ENCODE measurements at places on chromosomes 3 and 15. TPM values are rescaled to one million over a fixed set of nuclear protein-coding genes. Genes with fewer than 3 reads are reported as not detected.

HMG20A gene
- total RNA-seq, result 66.9 TPM

CHRNA7 gene
- total RNA-seq, result 12.3 TPM

VEPH1 gene
- 0.41 TPM for total RNA-seq

SERINC4 gene
- total RNA-seq, result not detected

GOLGA8R gene
- total RNA-seq, result 6.5 TPM

PYGO1 gene
- 7.6 TPM for total RNA-seq

C15orf39 gene
- 6.0 TPM for total RNA-seq

FMN1 gene
- 88.8 TPM for total RNA-seq

FURIN gene
- total RNA-seq, result 43.1 TPM

RBMS3 gene
- 39.9 TPM for total RNA-seq

ROBO1 gene
- 59.4 TPM for total RNA-seq

DPPA2 gene
- not detected for total RNA-seq

P2RY1 gene
- 11.1 TPM for total RNA-seq

NEK11 gene
- total RNA-seq, result 19.6 TPM

TGM5 gene
- not detected for total RNA-seq

DNASE1L3 gene
- total RNA-seq, result not detected

GPR160 gene
- total RNA-seq, result 3.1 TPM

LRRC31 gene
- total RNA-seq, result not detected

TF gene
- 1,182 TPM for total RNA-seq

TRANK1 gene
- total RNA-seq, result 44.4 TPM

ATG3 gene
- total RNA-seq, result 45.8 TPM

HYPK gene
- 10.9 TPM for total RNA-seq

FAH gene
- total RNA-seq, result 7.7 TPM

DENND4A gene
- 79.8 TPM for total RNA-seq

ALPK3 gene
- 3.7 TPM for total RNA-seq

POMGNT2 gene
- 37.4 TPM for total RNA-seq

CADM2 gene
- total RNA-seq, result 289 TPM

PARP6 gene
- total RNA-seq, result 140 TPM

RBPMS2 gene
- 9.0 TPM for total RNA-seq

SLC9A9 gene
- total RNA-seq, result 19.0 TPM

GOLGA8G gene
- total RNA-seq, result not detected

ZNF860 gene
- 0.71 TPM for total RNA-seq

TNNC1 gene
- total RNA-seq, result not detected

PAK6 gene
- total RNA-seq, result 35.1 TPM

SOX2 gene
- 70.2 TPM for total RNA-seq

CHP1 gene
- total RNA-seq, result 94.4 TPM

SPATA12 gene
- not detected for total RNA-seq

HEXA gene
- total RNA-seq, result 63.4 TPM

GOLGA6B gene
- 0.71 TPM for total RNA-seq

HAUS2 gene
- 15.5 TPM for total RNA-seq

All from dorsolateral prefrontal cortex (tissue), 122 donors.